Chondrocyte (in vitro differentiated cells): ENCODE measurements at places on chromosomes 5 and 9. TPM values are rescaled to one million over a fixed set of nuclear protein-coding genes. Genes with fewer than 3 reads are reported as not detected.

The HTR1A gene
- total RNA-seq, result not detected in 3 replicates

The PCDHGC3 gene
- 68.9 to 91.8 TPM (median 90.8 TPM) in 3 replicates for total RNA-seq

The PCDHB12 gene
- total RNA-seq, result 1.5 to 2.4 TPM (median 1.7 TPM) in 3 replicates

DNA sequence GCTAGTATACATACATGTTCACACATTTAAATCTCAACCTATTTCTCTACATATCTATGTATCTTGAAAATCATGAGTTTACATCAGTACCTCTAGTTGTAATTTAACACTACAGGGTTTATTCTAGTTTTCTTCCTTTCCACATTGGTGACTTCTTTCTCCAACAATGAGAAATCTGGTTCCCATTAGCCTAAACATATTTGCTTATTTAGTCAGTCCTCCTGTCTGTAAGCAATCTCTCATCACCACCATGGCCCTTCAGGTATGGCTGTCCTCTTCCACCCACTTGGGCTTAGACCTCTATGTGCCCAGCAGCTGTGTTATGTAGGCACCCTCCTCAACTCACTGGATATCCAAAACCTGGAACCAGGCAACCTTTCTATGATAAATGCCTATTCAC is 8.0 kb upstream of the SPATA31D1 start:
- DNase-seq, result no peak

- no peak for DNase-seq
These were observed 133.9 kb downstream of the PAM start for GRCh38 chr5:102889033-102889432.

DNA sequence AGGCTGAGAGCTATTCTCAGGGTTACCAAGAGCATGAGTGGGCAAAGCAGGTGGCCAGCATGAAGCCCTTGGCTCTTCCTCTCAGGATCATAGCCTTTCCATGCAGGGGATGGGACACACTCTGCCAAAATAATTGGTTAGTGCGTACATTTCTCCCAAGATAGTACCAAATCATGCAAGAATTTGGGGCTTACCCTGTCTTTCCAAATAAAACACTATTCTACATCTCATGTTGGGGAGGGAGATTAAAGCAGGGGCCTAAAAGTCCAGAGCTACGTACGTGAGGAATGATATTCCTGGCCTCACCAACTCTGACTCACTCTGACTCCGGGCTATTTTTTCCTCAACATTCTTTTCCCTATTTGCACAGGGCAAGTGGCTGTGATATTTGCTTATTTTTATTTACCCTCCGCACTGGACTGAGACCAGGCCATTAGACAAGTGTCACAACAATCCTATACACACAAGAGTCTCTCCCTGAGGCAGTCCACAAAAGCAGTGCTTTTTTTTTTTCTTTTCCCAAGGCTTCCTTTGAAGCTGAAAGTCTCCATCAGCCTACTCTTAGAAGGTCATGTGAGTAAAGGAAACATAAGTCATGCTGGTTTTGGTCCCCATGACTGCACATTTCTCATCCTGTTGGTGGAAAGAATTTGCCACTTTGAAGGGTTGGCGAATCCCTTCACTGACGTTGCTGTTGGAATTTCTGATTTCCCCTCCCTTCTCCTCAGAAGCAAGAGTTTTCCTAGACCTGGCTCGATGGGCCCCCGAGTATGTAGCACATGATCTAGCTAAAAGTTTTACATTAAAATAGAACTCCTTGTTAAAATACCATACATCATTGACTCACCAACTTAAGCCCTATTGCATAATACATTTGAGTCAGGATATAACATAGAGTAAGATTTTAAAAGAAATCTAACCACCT is 40.0 kb downstream of the TMEM252 start:
- no peak for DNase-seq

DNA sequence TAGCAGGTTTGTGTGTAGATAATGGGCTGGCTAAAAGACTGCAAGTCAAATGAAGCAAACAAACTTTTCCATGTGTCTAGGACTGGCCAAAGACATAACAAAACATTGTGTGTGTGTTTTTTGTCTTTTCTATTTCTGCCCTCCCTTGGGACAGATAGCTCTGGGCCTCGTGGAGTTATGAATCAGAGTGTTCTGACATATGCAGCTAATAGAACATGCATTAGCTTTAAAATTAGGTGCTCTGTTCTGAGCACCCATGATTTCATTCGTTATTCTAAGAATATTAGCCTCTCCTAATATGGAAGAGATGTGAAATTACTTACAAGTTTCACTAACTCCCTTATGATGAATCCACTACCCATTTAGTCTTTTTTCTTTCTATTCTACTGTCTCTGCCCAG is 367.3 kb upstream of the PAPPA start:
- DNase-seq, result no peak

- DNase-seq, result no peak
These were observed 45.2 kb upstream of the ANKRD31 start for GRCh38 chr5:75281716-75282465.
